ENCODE measurements at places on chromosomes 12 and 14. TPM values are rescaled to one million over a fixed set of nuclear protein-coding genes. Genes with fewer than 3 reads are reported as not detected.
A peak's percentile ranks its signal among the peaks of the same experiment; 100 is the strongest.

- DNase-seq = no peak
Measured at GRCh38 chr14:67071506-67071905, 117.7 kb upstream of the GARIN2 start.

DNA sequence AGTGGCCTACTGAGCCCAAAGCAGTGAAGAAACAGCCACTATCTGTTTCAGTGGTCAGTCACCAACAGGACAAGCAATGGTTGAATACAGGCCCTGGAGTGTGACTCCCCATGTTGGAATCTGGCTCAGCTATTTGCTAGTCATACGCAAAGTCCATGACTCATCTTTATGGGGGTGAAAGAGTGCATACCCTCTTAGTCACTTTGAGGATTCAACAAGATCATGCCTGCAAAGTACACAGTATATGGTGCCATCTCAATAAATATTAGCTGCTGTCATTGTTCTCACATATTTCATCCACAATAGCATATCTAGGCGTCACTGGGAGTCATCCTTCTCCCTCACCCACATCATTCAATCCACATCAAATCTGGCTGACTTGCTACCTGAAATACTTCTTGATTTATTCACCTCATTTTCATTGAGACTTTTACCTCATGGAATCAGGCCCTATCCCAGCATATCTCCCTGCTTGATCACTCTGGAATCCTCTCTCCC is 26.4 kb upstream of the STAB2 start:
- DNase-seq = no peak

GRCh38 chr12:116703214-116703795 is 34.6 kb downstream of the SPRING1 start:
- DNase-seq = no peak

DNA sequence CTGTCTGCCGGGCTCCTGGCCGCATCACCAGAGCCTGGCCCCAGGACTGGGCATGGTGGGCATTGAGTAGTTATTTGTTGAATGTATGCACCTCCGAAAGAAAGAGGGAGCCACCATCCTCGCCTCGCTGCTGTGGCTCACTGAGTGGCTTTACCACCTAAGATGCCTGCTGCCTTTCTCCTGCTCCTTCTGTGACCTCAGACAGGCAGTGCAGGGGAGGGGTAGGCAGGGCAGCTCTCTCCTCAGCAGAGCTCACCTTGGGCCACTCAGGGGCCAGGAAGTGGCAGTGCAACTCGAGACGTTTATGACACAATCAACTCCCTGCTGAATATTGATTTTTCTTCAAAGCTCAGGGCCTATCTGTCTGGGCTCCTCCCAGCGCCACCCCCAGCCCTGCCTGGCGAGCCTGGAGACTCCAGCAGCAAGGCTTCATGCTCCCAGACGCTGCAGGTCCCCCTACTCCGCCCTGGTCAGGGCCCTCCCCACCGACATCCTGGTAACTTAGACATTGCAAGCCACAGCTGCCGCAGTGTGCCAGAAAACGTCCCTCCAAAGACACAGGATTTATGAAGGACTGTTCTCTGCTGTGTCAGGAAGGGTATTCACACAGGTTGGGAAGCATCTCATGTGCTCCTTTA is 84.3 kb upstream of the DIO3 start:
- DNase-seq = peak; percentile 41

GRCh38 chr12:4849795-4850345 is 59.8 kb upstream of the KCNA1 start:
- DNase-seq = no peak

GRCh38 chr12:6065863-6066199 is 58.6 kb downstream of the VWF start:
- DNase-seq = no peak

The EID3 gene
- 4.6 TPM for polyA plus RNA-seq

The EXOC3L4 gene
- 5.3 TPM for polyA plus RNA-seq

The GPR137C gene
- 6.4 TPM for polyA plus RNA-seq

The CLBA1 gene
- 27.9 TPM for polyA plus RNA-seq

The STYK1 gene
- polyA plus RNA-seq = 0.10 TPM

The P2RX2 gene
- polyA plus RNA-seq = 1.4 TPM

The IFNG-AS1 gene
- polyA plus RNA-seq = not detected

Measured in left renal pelvis (tissue), 4 donors.